ENCODE measurements at places on chromosomes 16 and 17. TPM values are rescaled to one million over a fixed set of nuclear protein-coding genes. Genes with fewer than 3 reads are reported as not detected.

Gene TBC1D3K
- polyA plus RNA-seq, result not detected

Gene LPCAT2
- 16.0 TPM for polyA plus RNA-seq

Gene NOXO1
- 0.43 TPM for polyA plus RNA-seq

Gene TBC1D10B
- polyA plus RNA-seq, result 31.9 TPM

Gene RNF112
- 4.3 TPM for polyA plus RNA-seq

Gene FOXJ1
- 13.9 TPM for polyA plus RNA-seq

Gene NFATC2IP
- polyA plus RNA-seq, result 75.1 TPM

Gene NPW
- polyA plus RNA-seq, result 3.3 TPM

Gene DHX58
- 18.6 TPM for polyA plus RNA-seq

DNA sequence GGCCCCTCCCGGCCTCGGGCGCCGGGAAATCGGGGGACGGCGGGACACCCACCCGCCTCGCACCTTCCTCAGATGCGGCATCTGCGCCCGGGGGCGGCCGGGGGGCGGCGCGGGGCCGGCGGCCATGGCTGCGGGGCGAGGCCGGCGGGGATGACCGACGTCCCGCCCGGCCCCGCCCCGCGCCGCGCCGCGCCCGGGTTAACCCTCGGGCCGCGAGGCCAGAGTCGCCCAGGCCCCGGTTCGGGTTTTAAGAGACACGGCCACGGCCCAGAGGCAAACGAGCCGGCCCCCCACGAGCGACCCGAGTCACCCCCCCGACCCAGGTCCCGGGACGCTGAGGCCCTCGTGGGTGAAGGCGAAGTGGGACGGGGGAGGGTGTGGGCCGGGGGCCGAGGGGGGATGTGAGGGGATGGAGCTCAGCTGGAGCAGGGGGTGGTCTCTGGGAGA, at the start of gene RGS11:
RGS11 (minus strand) TSS at position 159 of the 447 bp plus-strand sequence; CDS start at position 126, 33 bp downstream.
- DNase-seq, result no peak

DNA sequence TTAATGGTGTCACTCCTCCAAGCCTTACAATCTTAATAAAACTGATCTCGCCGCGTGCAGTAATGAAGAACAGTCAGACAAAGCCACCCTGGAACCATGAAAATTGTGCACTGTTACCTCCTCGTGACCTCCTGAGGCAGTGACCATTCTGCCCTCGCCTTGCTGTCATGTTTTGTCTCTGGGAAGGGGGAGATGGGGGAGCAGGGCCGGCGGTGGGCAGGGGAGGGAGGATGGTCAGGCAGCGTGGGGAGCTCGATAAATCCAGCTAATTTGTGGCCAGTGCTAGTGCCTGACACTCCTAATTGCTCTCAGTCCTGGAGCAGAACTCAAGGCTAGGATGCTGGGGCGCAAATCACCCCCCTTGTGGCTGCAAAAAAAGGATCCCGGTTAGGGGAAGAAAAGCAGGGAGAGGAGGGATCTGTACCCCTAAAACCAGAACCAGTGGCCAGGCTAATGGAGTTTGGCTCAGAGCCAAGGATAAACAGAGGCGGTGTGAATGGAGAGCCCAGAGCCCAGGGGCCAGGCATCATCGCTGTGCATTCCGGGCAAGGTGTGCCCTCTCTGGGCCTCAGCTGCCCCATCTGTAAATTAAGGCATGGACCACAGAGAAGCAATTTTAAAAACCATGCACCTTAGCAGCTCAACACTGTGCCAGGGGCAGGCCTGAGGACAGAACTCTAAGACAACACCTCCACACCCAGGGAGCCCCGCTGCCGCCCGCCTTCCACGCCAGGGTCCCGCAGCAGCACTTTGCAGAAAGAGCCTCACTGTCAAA, 113.3 kb downstream of the ZNF423 start:
- DNase-seq, result no peak

- DNase-seq, result no peak
Measured at GRCh38 chr16:20928774-20929411, 28.3 kb downstream of the LYRM1 start.

DNA sequence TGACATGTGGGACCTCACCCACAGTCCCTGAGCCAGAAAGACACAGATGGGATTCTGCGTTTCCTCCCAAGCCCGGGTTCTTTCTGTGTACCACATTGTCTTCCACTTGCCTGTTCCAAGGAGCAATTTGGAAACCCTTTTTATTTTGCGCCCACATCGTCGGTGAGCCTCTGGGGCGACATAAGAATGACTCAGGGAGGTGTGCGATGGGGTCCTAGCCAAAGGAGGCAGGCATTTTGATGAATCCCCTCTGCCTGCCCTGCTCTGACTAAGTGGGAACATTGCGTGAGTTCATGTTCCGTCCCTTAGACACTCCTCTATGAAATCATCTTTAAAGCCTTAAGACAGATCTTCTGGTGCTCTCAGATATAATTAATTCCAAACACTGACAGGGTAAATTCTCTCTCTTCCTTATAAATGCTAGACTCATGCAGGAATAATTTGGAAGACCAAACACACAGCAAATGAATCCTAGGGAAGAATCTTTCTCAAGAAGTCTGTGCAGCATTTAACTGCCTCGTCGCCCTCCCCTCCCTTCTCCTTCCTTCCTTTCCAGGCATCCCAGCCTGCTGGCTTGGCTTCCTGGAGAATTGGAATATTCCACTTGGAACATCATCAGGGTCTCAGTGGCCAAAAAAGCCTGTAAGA, 52.7 kb upstream of the FOXF1 start:
- peak; percentile 36 for DNase-seq

DNA sequence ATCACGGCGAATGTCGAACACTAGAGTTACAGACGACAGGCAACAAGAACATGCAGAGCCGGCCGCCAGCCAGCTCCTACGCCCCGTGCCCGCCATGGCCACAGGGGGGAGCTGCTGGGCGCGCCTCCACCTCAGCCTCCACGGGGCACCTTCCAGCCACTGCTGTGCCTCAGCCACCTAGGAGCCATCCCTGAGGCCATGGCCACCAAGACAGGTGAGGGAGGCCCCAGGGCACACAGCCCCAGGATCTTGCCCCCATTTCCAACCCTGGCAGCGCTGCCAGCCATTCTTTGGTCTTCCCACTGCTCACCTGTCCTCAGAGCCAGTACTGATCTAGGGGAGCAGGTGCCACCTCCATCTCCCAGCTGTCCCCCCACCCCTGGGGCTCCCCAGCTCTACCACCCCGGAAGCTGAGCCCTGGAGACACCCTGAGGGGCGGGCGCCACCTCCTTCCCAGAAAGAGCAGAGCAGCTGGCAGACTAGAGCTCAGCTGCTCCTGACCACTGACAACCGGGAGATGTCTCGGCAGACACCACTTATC, 11.8 kb downstream of the GNPTG start:
- no peak for DNase-seq

DNA sequence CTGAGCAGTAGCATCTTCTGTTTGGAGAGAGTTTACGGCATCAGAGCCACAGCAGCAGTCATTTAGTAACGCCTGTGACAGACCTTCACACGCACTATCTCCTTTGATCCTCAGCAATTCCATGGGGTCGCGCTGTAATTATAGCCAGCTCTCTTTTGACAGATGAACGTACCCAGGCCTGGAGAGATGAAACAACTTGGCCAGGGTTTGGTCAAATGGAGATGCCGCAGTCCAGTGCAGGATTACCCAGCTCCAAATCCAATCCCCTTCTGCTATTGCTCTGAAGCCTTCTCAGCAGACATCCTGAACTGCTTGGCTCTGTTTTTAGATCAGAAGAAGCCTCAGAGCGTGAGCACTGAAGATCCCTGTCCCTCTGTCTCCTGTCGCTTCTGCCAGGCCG, 83.9 kb downstream of the SOX9 start:
- no peak for DNase-seq

- DNase-seq, result no peak
Measured at GRCh38 chr17:4175921-4176807, 33.2 kb downstream of the CYB5D2 start.

- peak; percentile 98 for DNase-seq
Measured at GRCh38 chr17:7219812-7220592, at the start of the genes ACADVL and DLG4. ACADVL (plus strand) TSS chr17:7219938; CDS start chr17:7219985, 47 bp downstream. DLG4 (minus strand) TSS chr17:7219836.

- no peak for DNase-seq
Measured at GRCh38 chr17:869567-870525, 87.7 kb downstream of the MRM3 start.

- DNase-seq, result no peak
Measured at GRCh38 chr17:80063830-80064585, 27.6 kb downstream of the CCDC40 start.

GRCh38 chr17:28384281-28385036, 13.0 kb downstream of the SARM1 start:
- no peak for DNase-seq

DNA sequence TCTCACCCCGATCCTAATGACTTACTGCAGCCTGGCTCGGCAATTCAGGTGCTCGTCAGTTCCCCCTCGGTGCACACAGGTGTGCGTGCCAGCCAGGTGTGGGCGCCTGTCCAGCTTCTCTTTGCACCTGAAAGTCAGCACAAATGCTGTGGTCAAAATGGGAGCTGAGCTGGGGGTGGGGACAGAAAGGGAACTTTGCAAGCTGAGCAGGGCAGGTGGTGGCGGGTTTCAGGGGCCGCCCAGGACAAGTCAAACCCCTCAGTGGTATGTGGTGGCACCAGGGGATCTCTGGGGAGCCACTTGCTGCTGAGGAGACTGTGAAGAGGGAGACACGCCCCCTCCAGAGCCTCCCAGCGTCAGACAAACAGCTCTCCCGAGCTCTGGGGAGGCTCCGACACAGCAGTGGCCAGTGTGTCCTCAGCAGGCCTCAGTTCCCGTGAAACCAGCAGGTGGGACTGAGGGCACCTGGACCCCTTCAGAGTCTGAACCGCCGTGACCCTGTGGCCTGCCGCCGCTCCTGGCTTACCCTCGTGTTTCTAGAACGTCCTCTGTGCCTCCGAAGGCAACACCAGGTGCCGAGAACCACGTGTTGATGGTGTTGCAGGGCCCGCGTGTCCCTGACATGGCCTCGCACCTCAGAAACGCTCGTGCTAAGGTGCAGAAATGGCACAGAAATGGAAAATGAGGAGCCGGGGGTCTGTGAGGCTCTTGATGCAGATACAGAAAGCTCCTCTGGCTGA, 233.5 kb upstream of the TNRC6C start:
- no peak for DNase-seq

- no peak for DNase-seq
Measured at GRCh38 chr17:9934331-9934730, 29.3 kb upstream of the RCVRN start.

DNA sequence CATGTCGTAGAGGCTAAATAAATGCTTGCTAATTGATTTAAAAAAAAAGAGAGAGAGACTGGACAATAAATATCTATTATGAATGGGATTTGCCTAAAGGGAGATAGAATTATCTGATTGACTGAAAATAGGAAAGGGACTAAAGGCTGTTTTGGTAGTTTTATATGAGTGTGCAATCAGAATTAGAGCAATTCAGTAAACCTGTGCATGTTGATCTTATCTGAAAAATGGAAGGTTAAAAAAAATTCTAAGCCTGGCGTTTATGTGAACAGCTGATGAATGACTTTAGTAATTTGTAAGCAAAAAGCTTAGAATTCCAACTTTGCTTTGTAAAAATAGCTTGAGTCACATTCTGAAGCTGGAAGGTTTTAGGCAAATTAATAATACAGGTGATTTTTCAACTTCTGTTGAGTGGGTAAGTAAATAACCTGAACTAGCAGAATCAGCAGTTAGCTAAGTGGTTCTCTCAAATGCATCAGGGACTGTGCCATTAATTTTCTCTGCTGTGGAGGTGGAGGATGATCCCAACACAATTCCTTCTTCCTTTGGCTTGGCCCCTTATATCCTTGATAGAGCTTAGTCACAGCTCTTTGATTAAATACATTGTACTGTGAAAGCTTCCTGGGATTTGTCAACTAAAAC, 254.4 kb downstream of the PHKB start:
- no peak for DNase-seq

DNA sequence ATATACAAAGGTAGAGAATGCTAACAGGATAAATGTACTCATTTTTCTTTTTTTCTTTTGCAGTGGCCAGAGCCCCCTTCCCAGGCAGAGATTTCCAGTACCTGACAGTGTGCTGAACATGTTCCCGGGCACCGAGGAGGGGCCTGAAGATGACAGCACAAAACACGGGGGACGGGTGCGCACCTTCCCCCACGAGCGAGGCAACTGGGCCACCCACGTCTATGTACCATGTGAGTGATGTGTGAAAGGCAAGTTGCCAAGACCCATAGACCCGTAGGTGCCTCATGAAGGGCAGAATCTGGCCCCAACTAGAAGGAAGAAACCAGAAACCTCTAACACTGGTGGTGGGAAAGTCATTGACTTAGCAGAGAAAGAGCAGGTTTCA, 1.2 kb downstream of the USB1 start:
- no peak for DNase-seq

- DNase-seq, result no peak
Measured at GRCh38 chr17:67126983-67127382, 82.6 kb downstream of the CACNG1 start.

Data from left lung (tissue), 14 donors.